ENCODE measurements at places on chromosomes 11 and 22.

- no peak for DNase-seq
Measured at GRCh38 chr11:125071435-125071834, 8.3 kb downstream of the SLC37A2 start.

- DNase-seq = no peak
Measured at GRCh38 chr22:17882162-17882561, 107.9 kb upstream of the BID start.

- no peak for DNase-seq
Measured at GRCh38 chr11:65317025-65317786, 2.5 kb downstream of the CDC42EP2 start.

- DNase-seq = no peak
Measured at GRCh38 chr22:24337894-24338645, 67.4 kb downstream of the SPECC1L start.

DNA sequence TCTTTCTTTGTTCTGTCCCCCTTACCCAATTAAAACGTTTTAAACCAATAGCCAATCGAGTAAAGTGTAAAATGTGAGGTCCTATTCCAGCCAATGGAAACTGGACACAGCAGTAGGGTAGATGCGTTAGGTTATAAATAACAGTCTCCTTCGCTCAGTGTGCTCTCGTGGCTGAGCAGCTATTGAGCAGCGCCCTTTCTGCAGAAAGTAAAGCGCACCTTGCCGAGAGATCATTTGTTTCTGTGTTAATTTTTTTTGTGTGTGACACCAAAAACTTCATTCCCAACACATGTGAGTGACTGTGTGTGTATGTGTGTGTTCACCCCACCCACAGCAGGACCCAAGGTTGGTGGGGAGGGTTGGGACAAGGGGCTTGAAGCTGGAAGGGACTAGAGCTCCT is 7.2 kb upstream of the TTLL1 start:
- DNase-seq = no peak

- no peak for DNase-seq
Measured at GRCh38 chr11:111605681-111606080, 3.4 kb downstream of the SIK2 start.

DNA sequence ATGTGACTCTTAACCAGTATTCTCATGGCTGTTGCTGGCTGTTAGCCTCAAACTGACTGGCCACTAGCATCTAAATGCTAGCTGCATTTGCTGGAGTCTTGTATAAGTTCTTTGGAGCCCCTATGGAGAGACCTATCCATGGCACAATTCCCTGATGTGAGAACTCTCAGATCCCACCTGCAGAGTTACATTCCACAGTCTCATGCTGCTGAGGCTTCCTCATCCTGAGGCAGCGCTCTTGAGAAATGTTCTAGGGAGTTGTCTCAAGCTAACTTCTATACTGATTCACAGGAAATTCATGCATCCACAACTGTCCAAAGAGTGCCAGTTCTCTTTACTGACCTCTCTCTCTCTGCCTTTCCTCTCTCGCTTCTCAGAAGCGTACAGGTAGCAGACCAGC is 218.0 kb upstream of the PITPNB start:
- DNase-seq = no peak

- no peak for DNase-seq
Measured at GRCh38 chr22:44661659-44662569, 40.1 kb upstream of the PRR5 start.

GRCh38 chr11:109121173-109121932 is 300.6 kb upstream of the C11orf87 start:
- no peak for DNase-seq

DNA sequence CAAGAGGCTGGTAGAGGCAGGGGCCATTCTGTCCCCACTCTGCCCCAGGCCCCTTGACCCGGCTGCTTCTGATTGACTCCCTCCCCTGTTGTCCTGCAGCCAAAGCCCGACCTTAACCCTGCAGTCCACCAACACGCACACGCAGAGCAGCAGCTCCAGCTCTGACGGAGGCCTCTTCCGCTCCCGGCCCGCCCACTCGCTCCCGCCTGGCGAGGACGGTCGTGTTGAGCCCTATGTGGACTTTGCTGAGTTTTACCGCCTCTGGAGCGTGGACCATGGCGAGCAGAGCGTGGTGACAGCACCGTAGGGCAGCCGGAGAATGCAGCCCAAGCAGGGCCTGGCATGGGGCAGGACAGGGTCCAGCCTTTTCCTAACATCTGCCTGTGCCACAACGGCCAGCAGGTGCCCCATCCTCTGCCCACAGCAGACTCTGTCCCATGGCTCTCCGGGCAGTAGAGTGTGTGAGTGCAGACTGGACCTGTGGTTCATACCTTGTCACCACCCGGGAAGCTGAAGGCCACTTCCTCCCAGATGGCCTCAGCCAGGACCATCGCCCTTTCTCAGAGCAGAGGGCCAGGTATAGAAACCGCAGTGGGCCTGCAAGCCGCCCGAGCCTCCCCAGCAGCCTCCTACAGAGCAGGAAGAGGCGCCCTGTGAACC is 26.8 kb upstream of the MGAT3 start:
- DNase-seq = no peak

- no peak for DNase-seq
Measured at GRCh38 chr11:76794371-76795289, 11.5 kb downstream of the TSKU start.

DNA sequence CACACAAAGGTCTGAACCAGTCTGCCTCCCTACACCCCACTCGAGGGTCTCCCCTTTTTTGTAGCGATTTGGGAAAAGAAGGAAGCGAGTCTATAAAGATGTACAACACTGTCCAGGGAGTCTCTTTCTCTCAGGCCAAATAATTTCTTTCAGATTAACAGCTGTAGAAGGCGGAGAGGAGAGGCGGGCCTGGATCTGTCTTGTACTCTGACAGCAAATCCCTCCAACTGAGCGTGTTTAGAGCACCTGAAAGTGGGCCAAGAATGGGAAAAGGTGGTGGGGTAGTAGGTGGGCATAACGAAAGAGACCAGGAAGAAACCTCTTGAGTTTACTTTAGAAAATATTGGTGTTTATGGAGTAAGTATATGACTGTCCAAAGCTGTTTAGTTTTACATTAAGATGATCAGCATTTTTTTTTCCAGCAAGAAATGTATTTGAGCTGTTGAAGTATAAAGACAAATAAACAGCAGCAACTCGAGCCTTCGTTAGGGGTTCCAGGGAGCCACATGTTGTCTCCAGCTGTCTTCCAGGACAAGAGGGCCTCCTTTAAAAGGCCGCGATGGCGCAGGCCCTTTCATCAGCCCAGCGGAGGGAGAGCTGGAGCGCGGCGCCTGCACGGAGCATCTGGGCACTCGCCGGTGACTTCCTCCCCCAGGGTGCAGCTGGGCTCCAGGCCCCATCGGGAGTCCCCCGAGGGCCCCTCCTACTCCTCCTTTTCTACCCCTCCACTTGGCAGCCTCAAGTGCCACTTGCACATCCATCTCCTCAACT is 34.9 kb downstream of the SCUBE1 start:
- no peak for DNase-seq

- DNase-seq = no peak
Measured at GRCh38 chr22:26893173-26894110, 236.1 kb downstream of the MIAT start.

GRCh38 chr22:20298110-20298802 is 21.6 kb downstream of the DGCR6L start:
- DNase-seq = no peak

DNA sequence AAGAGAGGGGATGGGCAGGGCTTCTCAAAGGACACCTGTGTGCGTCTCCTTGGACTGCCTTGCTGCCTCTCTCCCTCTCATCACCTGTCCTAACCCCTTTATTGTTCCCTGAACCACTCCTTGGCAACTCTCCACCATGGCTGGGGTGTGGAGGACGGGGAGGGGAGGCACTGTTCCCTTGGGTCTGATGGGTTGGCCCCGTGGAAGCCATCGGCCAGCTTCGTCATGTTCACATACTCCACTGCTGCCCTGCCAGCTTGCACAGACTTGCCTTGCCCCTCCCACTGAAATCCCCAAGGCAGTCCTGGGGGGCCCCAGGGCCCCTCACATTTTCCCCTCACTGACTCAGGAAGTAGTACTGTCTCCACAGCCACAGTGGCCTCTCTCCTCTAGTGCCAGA is 36.1 kb upstream of the LRRC32 start:
- DNase-seq = no peak

Data from stimulated activated CD4-positive, alpha-beta T cell treated with anti-CD3 and anti-CD28 coated beads, Interleukin-1b, Interleukin-23, amount 100 ng/mL, for 48 hours (primary cell).